Sciatic nerve (tissue), 2 donors: ENCODE measurements at places on chromosomes 2 and 18.

DNA sequence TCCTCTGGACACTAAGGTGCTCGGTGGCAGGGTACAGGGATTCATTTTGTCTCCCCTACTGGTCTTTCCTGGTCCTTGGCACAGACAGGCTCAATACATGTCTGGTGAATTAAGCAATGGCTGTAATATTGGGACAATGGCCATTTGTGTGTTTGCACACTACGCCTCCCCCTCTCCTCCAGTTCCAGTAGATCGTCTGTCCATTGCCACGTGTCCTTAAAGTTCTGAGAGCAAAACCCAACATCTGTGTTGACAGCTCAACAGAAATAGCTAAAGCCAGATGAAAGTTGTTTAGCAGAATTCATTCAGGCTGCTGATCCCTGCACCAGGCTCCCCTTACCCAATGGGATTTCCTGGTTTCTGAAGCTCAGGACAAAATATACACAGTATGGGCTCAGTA is 9.0 kb upstream of the FABP1 start:
- no peak for DNase-seq

GRCh38 chr2:106708209-106708608 is 177.8 kb downstream of the ST6GAL2 start:
- DNase-seq = no peak

GRCh38 chr2:98548920-98549818 is 59.1 kb downstream of the COA5 start:
- no peak for DNase-seq

DNA sequence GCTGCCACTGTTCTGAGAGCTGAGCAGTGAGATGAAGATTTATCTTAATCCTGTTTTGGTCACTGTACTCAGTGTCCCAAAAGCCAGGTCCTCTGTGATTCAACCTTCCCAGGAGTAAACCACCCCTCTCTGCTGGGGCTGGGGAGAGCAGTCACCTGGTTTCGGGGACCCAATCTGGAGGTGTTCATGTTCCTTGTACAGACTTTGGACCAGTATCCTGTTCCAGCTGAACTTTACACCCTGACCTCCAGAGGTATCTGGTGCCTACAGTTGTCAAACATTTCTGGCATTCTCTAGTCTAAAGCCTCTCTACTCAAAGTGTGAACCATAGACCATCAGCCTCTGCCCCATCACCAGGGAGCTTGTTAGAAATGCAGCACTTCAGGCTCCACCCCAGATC is 22.1 kb downstream of the CERS6 start:
- DNase-seq = no peak

- no peak for DNase-seq
These were observed 73.3 kb upstream of the KLF7 start for GRCh38 chr2:207238831-207239701.

GRCh38 chr2:240791221-240791800 is 28.7 kb downstream of the KIF1A start:
- DNase-seq = no peak

DNA sequence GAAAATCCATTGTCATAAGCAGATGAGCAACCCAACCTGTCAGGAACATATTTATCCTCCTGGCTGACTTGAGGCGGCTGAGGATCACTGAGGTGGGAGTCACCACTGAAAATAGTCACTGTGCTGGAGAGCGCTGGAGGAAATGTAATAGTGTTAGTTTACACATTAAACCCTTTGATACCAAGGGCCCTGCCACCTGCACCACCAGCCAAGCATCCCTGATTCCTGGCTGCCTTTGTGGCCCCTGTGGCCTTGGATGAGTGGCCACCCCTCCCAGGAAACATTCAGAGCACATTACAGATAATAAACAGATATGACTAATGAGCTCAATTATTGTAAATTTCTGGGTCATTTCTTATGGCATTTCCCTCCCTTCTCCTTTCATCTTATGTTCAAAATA is 105.9 kb downstream of the LYPD1 start:
- DNase-seq = peak; percentile 14

- DNase-seq = no peak
These were observed 74.9 kb downstream of the ABCA12 start for GRCh38 chr2:215063526-215063925.

DNA sequence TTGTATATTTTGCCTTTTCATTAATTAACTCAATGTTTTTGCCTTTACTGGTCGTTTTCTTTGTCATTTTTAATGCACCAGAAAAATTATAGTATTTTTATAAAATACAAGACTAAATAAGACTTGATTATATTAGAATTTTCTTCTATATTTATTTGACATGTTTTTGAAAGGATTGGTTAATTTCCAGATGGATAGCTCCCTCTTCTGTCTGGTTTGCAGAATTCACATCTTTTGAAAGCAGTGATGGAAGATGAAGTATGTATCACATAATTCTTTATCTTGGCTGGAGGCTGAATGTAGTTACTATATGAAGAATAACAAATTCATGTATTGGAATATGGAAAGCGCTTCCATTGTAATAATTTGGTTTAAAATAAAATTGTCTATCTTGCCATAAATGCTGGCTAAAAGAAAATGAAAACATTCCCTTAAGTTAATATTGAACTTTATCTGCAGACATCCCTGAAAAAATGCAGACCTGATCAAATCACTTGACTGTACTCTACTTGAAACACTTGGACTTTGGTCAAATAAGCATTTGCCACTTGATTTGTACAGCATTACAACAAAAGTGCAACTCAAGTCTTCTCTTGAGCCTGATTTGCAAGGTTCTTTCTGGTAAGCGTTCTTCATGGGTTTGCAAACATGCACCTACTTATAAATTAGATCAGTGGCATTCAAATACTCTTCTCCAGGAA is 86.3 kb upstream of the EFEMP1 start:
- no peak for DNase-seq

DNA sequence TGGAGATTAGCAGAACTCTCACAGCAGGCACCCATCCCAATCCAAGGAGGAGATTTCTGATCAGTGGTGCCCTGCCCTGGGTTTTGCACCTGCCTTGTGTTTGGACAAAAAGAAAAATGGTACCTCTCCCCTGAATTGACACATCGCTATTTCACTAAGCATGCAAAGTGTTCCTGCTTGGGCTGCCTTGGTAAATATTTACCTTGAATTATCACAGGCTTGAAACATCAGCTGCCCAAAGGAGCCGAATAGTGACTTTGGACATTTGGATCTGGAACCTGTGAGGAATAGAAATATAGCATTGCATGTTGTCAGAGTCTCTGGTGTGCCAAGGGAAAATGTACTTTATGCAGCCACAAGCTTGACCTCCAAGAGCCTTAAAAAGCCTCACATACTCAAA is 926.4 kb upstream of the FANCL start:
- DNase-seq = no peak

DNA sequence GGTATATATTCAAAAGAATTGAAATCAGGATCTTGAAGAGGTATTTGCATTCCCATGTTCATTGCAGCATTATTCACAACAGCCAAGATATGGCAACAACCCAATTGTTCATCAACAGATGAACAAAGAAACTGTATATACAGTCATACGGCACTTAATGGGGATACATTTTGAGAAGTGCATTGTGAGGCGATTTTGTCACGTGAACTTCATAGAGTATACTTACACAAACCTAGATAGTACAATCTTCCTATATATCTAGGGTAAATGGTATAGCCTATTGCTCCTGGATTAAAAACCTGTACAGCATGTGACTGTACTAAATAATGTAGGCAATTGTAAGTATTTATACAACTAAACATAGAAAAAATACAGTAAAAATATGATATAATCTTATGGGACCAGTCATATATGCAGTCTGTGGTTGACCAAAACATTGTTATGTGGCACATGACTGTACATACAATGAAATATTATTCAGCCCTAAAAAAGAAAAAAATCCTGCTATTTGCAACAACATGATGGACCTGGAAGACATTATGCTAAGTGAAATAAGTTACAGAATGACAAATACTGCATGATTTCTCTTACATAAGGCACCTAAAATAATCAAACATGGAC is 9.2 kb upstream of the BBS5 start:
- no peak for DNase-seq

GRCh38 chr2:41199334-41199733 is 747.4 kb upstream of the SLC8A1 start:
- DNase-seq = no peak

GRCh38 chr18:8951491-8951890 is 151.0 kb upstream of the NDUFV2 start:
- no peak for DNase-seq

- no peak for DNase-seq
These were observed 249.0 kb downstream of the LPIN1 start for GRCh38 chr2:11995456-11995855.

- DNase-seq = no peak
These were observed 86.5 kb downstream of the MEIS1 start for GRCh38 chr2:66521291-66521922.

- no peak for DNase-seq
These were observed 55.6 kb upstream of the MYL1 start for GRCh38 chr2:210370562-210370961.
